Naive thymus-derived CD4-positive, alpha-beta T cell (primary cell): ENCODE measurements at places on chromosomes 11 and 22.

DNA sequence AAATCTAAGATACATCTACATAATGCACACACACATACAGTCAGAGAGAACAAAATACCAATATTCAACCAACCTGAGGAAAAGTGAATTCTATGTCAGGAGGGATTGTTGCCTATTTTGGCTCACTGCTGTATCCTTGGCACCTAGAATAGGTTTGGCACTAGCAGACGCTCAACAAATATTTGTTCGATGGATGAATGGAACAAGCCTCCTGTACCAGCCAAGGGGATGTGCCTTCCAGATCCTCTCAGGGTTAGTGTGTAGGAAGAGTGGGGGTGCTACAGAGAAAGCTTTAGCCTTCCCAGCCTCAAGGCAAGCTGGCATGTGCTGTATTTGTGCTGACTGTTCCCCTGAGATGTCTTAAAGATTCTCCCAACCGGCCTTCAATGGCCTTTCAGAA is 23.3 kb upstream of the POU2AF1 start:
- DNase-seq = no peak

DNA sequence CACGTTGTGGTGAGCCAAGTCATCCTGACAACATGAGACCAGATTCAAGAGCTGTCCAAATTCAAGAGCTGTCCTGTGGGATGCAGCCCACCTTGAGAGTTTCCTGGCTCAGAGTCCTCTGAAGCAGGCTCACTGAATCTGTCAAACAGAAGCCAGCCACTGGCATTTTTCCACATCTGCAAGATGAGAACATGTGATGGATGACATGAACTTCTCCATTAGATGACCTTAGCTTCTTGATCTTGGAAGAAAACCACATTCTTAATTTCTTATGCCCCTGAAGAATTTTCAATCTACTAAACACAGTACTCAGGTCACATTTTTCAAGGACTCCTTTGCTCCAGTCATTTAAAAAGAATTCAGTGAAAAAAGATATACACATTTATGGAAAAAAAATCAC is 291.0 kb downstream of the GUCY1A2 start:
- no peak for DNase-seq

GRCh38 chr11:110098645-110099044 is 5.5 kb downstream of the ZC3H12C start:
- no peak for DNase-seq

GRCh38 chr11:104899226-104899625 is 966 bp upstream of the CASP12 start:
- no peak for DNase-seq

- peak; percentile 24 for DNase-seq
Measured at GRCh38 chr22:41862160-41862529, 29.2 kb downstream of the SREBF2 start.

GRCh38 chr11:88861618-88862017 is 204.2 kb downstream of the GRM5 start:
- DNase-seq = no peak

DNA sequence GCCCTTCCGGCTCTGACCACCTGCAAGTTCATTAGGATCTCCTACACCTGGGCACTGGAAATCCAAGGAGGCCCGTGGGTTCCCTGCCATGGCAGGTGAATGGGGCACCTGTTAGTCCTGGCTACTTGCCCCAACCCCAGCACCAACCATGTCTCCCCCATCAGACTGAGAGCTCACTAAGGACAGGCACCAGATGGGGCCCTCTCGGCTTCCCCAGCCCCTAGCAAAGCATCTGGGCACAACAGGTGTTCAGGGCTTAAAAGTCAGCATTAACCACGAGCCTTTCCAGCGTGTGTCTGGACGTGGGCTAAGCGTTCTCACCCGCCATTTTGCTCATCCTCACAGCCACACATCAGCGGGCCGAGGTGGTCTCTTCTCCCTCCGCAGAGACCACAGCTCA is 2.2 kb downstream of the SULT4A1 start:
- DNase-seq = no peak

DNA sequence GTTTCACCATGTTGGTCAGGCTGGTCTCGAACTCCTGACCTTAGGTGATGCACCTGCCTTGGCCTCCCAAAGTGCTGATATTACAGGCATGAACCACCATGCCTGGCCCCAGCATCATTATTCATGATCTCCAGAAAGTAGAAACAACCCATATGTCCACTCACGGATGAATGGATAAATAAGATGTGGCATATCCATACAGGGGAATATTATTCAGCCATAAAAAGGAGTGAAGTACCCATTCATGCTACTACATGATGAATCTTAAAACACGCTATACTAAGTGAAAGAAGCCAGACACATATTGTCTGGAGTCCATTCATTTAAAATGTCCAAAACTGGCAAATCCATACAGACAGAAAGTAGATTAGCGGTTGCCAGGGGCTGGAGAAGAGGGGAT is 79.9 kb upstream of the TCF20 start:
- DNase-seq = no peak

DNA sequence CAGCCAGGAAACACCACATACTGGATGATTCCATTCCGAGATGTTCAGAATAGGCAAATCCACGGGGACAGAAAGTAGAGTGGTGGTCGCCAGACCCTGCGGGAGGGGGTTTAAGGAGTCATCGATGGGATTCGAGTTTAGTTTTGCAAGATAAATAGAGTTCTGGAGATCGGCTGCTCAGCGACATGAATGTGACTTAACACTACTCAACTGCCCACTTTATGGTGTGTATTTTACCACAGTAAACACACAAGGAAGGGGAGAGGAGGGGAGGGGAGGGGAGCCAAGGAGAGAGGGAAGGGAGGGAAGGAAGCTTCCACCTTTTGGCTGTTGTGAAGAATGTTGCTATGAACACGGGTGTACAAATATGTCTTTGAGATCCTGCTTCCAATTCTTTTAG is 10.4 kb upstream of the ARHGAP8 start:
- no peak for DNase-seq

GRCh38 chr11:6682591-6682935 is 577 bp downstream of the MRPL17 start:
- no peak for DNase-seq

DNA sequence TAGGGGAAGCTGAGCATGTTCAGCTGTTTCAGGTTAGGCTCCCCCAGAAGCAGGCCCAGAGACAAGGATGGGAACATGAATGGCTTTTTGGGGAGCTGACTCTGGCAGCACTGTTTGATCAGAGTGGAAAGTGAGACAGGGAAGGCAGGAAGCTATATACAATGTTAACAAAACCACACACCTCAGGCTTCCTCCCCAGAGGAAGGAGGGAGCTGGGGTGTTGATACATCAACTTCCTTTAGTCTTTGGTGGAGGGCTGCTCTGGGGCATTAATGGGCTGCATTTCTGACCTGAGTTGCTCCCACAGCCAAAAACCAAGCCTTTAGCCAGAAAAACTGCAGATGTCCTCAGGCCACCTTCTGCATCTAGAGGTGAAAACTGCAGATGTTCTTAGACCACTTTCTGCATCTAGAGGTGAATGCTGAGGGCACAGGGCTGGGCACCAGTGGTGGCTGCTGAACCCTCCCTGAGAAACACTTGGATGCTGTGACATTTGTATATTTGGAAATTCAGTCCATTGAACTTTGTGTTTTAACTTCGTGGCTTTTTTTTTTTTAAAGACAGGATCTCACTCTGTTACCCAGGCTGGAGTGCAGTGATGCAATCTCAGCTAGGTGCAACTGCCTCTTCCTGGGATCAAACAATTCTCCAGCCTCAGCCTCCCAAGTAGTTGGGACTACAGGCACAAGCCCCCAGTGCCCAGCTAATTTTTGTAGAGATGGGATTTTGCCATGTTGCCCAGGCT is 49.9 kb downstream of the KIAA1671 start:
- no peak for DNase-seq

- no peak for DNase-seq
Measured at GRCh38 chr22:48391820-48392219, 1435.9 kb downstream of the BRD1 start.

DNA sequence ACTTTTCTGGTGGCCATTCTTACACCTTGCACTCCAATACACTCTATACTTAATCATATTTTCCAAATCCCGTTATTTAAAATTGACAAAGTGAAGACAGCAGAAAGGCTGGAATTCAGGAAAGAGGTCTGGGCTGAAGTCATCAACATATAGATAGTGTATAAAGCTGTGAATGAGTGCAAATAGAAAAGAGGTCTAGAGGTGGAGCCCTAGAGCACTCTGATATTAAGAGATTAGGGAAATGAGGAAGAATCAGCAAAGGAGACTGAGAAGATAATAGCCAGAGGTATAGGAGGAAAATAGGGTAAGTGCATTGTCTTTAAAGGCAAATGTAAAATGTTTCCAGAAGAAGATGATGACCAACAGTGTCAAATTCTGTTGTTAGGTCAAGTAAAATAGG is 7.9 kb downstream of the CTR9 start:
- DNase-seq = no peak

DNA sequence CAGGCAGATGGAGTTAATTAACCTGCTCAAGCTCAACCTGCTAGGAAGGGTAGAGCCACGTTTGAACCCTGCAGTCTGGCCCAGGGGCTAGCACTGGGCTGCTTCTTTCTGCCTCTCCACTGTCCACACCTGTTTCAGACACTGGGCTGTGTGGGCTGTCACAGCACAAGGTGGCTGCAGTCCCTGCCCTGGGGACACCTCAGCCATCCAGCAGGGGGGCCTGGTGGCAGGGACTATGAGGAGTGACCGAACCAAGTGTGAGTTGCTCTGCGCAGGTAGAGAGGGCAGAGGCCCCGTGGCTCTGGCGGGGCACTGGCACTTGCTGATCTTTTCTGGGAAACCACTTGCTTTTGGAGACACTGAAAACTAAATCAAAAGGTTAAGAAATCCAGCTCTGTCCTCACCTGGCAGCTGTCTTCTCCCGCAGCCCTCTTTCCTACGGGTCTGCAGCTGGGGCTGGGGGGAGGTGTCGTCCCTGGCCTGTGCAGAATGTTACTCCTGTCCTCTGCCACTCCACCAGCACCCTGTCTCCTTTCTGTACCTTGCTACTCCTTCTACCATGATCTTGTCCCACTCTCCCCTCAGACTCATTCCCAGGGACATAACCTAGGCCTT is 5.8 kb downstream of the BAD start:
- DNase-seq = no peak

GRCh38 chr11:20129665-20130064 is 30.6 kb downstream of the DBX1 start:
- no peak for DNase-seq

- no peak for DNase-seq
Measured at GRCh38 chr11:47641600-47642098, 710 bp downstream of the MTCH2 start.

- DNase-seq = no peak
Measured at GRCh38 chr11:74050465-74050864, 41.6 kb upstream of the UCP3 start.

- no peak for DNase-seq
Measured at GRCh38 chr11:47589977-47590861, 3.7 kb downstream of the FAM180B start.

DNA sequence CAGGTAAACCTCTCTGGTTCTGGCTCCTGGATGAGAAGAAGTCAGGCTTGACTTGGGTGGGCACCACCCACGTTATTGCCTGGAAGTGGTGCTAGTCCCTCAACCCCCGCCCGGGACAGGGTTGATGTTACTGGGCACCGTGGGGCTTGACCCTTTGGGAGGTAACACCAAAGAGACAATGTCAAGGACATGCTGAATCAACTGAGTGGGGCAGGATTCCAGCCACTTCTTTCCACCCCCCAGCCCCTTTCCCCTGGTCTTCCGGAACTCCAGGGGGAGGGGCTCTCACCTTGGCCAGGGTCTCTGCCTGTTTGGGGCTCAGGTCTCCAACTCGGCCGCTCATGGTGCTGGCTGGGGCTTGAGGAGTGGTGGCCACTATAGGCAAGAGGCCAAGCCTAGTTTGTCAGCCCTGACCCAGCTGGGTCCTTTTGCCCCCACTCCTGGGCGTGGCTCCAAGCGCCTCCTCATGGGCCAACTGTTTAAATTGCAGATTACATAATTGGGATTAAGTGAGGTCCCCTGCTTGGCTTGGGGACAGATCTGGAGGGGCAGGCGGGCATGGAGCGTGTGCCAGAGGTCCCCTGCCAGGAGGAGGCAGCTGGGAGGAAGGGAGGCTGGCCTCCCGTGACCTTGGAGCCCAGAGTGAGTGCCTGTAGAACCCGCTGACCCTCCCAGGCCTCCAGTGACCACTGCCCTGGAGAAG is at the start of gene SEC14L3:
SEC14L3 (minus strand) TSS at position 402 of the 703 bp plus-strand sequence; CDS start at position 343, 59 bp downstream.
- no peak for DNase-seq

- no peak for DNase-seq
Measured at GRCh38 chr22:37662039-37662438, 3.5 kb downstream of the PDXP start.

- DNase-seq = no peak
Measured at GRCh38 chr11:13993096-13993765, 30.7 kb downstream of the SPON1 start.

DNA sequence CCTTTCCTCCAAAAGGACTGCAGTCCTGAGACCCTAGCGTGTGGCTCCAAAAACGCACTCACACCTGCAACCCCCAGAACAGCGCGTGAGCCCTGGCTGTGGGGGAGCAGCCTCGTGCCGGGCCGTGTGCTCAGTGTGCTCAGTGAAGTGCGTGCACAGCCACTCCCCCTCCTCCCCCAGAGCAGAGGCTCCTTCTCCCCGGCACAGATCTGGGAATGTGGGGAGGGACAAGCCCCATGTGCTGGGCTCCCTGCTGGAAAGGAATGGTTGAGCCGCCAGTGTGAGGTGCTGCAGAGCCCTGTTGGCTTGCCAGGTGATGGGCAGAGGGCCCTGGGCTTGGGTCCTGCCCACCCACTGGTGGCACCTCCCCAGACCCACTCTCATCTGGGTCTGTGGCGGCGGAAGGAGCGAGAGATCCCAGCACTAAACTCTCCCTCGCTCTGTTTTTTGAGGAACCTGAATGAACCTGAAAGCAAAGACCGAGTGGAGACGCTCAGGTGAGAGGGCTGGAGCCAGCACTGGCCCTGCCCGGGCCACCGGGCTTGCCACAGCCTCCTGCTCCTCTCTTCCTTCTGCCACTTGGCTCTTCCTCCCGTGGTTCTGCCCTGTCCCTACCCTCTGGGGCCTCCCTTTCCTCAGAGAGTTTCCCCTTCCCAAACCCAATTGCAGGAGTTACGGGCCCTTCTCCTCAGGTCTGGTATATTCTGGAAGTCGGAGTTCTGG is 9.0 kb downstream of the RCOR2 start:
- DNase-seq = no peak

DNA sequence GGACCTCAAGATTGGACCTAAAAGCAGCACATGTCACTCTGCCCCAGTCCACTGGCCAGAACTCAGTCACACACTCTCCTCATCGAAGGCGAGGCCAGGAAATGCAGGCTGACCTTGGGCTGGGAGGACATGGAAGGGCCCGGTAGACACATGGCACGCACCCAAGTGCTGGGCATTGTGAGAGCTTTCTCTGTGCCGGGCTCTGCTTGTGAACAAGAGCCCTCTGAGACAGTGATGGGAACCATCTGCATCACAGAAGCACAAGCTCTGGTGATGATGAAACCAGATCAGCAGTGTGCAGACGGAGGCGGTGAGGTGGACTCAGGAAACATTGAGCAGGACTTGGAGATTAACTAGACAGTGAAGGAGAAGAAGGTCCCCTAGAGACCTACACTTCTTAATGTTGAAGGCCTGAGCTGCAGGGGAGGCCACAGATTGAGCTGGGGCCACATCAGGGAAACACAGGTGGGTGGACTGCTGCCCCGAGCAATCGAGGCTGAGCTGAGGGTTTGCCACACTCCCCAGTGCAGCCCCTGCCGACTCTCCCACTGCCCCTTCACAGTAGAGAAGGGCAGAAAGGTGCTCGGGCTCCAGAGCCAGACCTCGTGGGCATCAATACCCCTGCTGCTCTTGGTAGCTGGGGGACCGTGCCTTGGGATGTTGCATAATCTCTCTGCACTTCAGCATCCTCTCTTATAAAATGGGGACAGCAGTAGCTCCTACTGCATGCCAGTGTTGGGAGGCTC is 1460.5 kb downstream of the TBC1D22A start:
- no peak for DNase-seq
